ENCODE measurements at places on chromosomes 2 and 18.

- DNase-seq = no peak
Observed at GRCh38 chr18:11993264-11993916, 12.1 kb downstream of the IMPA2 start.

GRCh38 chr2:145596416-145596815 is 1076.5 kb upstream of the ZEB2 start:
- DNase-seq = no peak

DNA sequence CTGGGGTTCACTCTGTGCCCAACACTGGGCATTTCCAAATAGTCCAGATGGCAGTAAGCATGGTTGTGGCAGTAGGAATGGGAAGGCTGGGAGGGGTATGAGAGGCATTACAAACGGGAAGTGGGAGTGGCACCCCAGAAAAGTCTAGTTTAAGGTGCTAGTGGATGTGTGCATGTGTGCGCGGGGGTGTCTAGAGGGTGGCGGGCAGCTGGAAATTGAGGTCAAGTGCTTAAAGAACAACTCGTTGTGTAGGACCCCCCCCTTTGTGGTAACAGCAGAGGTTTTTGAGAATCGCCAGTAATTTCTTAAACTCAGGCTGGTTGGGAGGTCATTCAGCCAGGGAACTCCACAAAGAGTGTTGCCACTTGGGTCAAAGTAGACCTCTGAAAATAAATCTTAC is 69.9 kb downstream of the RHBDD1 start:
- DNase-seq = no peak

DNA sequence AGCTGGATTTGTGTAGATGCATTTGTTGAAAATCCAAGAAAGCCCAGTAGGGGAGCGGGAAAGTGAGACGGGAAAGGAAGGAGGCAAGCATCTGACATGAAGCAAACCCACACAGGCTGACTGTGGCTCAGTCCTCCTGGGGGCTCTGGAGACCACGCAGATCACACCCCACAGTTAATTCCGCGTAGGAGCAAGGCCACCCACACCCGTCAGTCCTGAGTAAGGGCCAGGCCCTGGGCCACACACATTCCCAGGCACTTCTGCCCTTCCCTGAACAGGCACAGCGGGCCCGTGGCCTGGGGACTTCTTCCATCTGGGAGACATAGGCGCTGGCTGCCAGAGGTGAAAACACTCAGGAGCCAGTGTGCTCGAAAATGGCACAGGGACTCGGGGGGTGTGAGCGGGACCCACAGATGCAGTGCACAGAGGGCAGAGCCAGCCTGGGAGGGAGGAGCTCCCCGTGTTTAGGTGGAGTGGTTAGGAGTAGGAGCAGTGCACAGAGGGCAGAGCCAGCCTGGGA is 19.4 kb upstream of the PRLH start:
- DNase-seq = no peak

DNA sequence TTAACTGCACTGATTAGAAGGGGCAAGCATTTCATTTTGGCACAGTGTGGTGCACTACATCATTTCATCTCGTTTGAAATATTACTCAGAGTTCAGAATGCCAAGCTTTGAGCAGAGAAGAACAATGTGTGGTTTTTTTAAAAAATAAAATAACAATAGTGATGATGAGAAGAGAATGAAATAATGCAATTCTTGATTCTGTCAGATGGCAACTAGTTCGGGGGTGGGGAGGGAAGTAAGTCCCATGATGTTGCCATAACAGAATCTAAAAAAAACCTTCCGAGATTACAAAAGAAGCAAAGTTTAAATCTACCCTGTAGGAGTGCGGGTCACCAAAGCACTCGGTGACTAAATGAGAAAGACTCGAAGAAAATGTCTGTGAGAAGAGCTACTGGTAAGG is 490.4 kb downstream of the NR4A2 start:
- no peak for DNase-seq

DNA sequence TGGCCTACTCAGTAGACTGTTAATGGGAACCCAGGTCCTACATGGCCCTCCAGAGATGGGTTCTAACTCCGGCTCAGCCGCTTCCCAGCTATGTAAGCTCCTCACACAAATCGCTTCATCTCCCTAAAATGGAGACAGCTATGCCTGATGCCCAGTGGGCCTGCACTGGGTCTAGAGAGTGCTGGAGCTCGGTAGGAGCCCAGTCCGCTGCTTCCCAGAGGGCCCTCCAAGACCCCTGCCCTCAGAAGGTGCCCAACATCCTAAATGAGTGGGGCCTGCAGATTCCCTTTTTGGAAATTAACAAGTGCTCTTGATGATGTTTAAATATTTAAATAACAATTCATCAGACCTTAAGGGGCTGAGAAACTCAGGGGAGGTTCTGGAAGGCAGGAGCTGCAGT is 47.1 kb downstream of the HS1BP3 start:
- no peak for DNase-seq

DNA sequence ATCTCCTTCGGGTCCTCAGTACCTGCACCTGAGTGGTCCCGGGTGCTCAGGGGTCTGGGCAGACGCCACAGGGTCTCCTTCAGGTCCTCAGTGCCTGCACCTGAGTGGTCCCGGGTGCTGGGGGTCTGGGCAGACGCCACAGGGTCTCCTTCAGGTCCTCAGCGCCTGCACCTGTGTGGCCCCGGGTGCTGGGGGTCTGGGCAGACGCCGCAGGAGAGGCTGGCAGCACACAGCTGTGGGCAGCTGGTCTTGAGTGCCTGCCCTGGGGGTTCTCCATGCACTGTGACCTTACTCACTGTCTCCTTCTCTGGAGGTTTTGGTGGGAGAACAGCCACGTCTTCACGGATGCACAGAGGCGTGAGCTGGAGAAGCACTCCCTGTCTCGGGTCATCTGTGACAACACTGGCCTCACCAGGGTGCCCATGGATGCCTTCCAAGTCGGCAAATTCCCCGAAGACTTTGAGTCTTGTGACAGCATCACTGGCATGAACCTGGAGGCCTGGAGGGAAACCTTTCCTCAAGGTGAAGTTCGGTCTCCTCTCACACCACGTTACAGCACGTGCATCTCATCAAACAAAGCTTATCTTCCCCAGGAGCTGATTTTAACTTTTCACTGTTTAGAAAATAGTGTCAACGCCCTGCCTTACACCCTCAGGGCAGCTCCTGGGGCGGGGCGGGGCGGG is 82.6 kb downstream of the TPO start:
- no peak for DNase-seq

DNA sequence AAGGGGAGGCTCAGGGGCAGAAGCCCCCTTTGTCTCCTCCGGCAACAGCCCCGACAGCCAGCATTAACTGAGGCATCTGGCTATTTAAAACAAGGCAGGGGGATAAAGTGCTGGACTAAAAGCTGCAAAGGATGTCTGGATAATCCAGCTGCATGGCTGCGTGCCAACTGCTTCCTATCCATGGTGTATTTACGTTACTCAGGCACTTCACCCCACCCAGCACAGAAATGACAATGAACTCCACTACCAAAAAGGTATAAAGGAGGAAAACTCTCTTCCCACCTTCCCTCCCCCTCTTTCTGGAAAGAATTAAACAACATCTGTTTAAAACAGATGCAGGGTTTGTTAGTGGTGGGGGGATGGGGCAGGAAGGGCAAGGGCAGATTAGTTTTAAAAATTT is 82.5 kb downstream of the SPRED2 start:
- peak; percentile 45 for DNase-seq

GRCh38 chr18:39489431-39489830 is 1923.8 kb upstream of the CELF4 start:
- DNase-seq = no peak

- DNase-seq = no peak
Observed at GRCh38 chr18:49335677-49336076, 124.8 kb downstream of the DYM start.

GRCh38 chr18:11025671-11026070 is 123.7 kb downstream of the PIEZO2 start:
- DNase-seq = no peak

DNA sequence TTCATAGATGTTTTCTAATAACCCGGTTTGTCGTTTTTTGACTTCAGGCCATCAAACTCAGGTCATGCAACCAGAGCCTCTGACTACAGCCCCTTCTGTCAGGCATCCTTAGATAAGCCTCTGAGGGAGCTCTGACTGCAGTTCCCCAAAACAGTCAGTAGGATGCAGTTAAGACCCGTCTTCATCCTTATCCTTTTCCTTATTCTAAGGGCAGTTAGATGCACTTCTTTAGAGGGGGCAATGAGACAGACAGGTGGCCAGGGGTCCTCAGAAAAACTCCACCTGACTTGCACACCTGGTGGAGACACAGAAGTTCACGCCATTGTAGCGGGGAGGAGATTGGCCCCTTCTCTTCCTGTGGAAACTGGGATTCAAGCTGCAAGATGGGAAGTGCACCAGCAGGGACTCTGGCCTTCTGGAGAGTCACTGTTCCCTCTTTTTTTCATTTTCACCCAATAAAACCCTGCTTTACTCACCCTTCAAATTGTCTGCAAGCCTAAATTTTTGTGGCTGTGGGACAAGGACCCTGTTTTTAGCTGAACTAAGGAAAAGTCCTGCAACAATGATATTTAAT is 104.8 kb upstream of the TFPI start:
- DNase-seq = no peak

DNA sequence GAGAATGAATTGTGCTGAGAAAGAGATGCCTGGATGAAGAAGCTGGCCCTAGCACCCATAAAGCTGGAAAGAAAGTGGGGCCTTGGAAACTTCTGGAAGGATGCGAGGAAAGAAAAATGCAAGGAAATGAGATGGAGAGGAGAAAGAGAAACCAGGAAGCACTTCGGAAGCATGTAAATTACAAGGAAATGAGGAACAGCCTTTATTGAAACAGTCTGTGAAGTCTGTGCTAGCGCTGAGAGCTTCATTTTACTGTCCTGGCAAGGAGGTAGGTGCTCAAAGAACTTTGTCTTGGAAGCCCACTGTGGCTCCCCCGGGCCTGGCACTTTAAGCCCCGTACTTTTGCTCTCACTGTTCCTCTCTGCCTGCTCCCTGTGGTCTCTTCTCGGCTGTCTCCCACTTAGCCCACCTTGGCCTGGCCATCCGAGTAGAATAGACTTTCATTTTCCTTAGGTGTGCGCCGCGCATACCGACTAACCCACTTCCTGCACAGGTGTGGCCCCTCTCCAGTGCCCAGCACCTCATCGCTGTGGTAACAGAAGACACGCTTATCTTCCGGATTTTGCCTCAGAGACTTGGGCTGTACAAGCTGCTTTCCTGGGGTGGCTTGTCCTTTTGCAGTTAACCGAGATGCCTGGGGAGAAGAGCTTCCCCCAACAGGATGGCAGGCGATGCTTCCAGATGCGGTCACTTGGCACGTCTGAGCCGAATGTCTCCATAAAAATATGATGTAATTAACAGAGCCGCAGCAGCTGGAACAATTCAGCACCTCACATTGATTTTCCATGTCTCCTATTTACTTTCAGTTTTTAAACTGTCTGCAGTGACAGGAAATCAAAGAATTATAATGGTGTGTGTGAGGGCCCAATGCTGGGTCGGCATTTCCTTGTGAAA is 199.6 kb downstream of the HRH4 start:
- DNase-seq = no peak

GRCh38 chr18:74524097-74524496 is 10.2 kb upstream of the CNDP1 start:
- no peak for DNase-seq

DNA sequence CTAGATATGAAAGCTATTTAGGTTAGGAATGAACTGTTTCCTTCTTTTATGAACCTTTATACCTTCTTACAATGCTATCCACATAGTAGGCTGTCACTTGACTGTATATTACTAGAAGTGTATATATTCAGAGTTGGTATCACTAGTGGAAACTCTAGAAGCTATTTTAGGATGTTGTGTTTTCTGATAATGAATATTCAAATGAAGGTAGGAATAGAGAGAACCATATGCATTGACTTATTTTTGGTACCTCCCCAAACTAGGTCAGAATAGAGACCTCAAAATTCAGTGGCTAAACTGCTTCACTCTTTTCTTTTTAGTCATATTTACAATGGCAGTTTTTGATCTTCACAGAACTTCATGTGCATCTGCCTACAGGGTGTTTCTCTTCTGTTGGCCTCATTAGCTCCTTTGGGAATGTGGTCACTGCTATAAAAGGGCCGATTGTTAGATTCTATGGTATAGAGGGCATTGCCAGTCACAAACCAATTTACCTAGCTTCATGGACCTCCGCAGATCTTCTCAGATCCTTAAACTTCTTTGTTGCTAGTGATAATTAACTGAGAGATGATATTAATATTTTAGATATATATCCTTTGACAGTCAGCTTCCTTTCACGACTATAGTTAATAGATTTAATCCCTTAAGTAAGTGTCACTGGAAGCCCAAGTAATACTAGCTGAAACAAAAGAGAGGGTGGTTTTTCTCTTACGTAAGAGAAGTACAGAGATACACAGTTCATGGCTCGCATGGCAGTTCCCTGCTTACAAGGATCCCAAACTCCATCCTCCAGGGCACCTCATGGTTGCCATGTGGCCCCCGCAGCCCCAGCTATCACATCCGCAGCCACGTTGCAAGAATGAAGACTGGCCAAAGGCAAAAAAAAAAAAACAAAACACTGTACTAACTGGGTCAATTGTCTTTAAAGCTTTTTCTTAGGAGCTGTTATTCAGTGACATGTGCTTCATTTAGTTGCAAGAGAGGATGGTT is 61.0 kb downstream of the TSPYL6 start:
- no peak for DNase-seq
